Cardiac septum (tissue), 1 donor: ENCODE measurements at places on chromosomes 4 and X. TPM values are rescaled to one million over a fixed set of nuclear protein-coding genes. Genes with fewer than 3 reads are reported as not detected.

Gene OTC
- not detected for total RNA-seq

Gene CC2D2A
- 9.0 TPM for total RNA-seq

Gene TNMD
- total RNA-seq: 2.6 TPM

Gene LEF1
- 4.5 TPM for total RNA-seq

Gene KLKB1
- 0.89 TPM for total RNA-seq

Gene GUCY2F
- not detected for total RNA-seq

Gene JAKMIP1
- total RNA-seq: not detected

Gene NAP1L2
- 10.7 TPM for total RNA-seq

Gene PNMA5
- total RNA-seq: not detected

Gene SPANXA1
- not detected for total RNA-seq

- DNase-seq: no peak
These were observed 56.1 kb downstream of the TSPAN5 start for GRCh38 chr4:98602270-98602669.

- no peak for DNase-seq
These were observed 8.0 kb downstream of the SUPT20HL2 start for GRCh38 chrX:24305905-24306304.

GRCh38 chrX:125404667-125405160 is 85.0 kb downstream of the TEX13C start:
- no peak for DNase-seq

DNA sequence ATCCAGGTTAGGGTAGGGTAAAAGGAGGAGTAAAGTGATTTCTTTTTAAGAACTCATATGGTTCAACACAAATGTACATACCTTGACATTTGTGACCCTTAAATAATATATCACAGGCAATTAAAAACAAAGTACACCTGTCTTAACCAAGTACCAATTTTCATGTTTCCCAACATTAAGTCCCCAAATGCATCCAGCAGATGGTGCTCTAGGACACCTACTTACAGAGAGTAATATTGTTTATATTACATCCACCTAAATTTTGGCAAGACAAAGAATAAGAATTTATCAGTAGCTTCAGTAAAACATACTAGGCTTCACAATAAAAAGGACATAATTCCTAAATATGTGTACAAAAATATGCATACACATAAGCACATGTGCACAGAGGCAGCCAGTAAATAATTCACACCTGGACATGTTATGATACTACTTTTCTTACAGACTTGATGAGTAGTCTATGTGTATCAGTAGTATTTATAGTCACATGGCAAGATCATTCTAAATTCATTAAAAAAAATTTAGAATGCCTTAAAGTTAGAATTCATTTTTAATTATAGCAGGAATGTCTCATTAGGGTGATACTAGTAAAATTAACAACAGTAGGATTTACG is 219.7 kb downstream of the DCLK2 start:
- DNase-seq: no peak

GRCh38 chr4:149441338-149441737 is 374.3 kb downstream of the IQCM start:
- no peak for DNase-seq

- DNase-seq: no peak
These were observed 97.1 kb downstream of the ENOX2 start for GRCh38 chrX:130805903-130806302.

DNA sequence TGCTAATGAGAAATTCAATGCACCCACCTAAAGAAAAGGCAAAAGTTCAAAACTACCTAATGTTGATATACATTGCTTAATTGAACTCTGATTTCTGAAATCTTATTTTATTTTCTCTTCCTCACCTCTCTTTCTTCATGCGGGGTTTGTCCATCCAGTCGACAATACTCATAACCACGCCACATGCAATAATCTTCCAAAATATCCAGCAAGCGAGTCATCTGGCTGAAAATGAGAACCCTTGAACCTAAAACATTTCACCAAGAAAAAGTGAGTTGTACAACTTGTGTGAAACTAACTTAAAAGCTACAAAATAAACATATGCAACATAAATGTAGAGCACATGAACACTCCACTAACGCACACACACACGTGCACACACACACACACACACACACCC is 26.7 kb downstream of the SMARCA1 start:
- DNase-seq: no peak

DNA sequence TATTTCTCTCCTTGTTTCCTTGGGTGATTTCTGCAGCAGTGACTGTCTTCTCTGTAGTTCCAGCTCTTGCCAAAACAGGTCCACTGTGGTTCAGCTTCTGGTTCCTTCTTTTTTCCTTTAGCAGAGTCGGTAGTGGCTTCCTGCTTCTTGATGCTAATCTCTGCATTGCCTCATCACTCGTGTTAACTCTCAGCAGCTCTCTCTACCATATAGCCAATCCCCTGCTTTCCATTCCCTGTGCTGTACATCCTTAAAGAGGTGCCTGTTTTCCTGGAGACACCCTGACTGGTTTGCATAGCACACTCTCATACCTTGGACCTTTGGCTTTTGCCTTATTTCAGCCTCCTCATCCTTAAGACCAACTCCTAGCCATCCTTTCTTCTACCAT is 191.2 kb upstream of the LNX1 start:
- DNase-seq: no peak

GRCh38 chr4:147576084-147576483 is 41.1 kb upstream of the TMEM184C start:
- DNase-seq: no peak

DNA sequence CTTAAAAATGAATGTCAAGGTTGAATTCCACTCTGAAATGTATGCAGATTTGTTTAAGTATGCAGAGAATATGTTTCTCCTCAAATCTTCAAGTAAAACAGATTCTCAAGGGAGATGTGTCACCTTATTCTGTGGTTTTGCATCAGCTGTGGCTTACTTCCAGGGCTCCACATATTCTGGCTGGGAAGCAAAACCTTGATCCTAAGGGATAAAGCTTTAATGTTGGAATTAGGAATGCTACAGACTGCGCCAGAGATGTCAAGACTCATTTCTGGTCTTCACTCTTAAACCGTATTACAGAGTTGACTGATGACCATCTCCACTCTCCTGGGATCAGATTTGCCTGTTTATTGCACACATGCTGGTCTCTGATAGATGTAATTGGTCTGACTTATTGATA is 143.9 kb upstream of the DIPK2B start:
- no peak for DNase-seq

GRCh38 chrX:15913146-15913545 is 58.5 kb upstream of the AP1S2 start:
- no peak for DNase-seq

DNA sequence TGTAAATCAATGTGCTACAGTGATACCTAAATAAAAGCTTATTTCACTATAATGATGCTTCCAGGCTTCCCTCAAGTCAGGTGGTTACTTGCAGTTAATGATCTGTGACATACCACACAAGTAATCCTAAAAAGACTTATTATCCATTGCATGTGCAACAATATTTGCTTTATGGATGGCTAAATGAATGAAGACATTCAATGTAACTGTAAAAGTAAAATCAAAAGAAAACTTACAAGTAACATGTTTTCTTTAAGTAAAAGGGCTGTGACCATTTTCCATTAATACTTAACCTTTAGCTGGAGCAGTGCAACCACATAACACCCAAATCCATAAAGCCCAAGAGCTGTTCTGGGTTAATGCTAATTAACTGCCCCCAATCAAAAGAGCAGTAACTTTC is 42.6 kb downstream of the RAB28 start:
- no peak for DNase-seq

- no peak for DNase-seq
These were observed 174.6 kb downstream of the PRR32 start for GRCh38 chrX:126994032-126994600.

GRCh38 chr4:173259310-173259709 is 74.8 kb downstream of the HMGB2 start:
- DNase-seq: no peak

DNA sequence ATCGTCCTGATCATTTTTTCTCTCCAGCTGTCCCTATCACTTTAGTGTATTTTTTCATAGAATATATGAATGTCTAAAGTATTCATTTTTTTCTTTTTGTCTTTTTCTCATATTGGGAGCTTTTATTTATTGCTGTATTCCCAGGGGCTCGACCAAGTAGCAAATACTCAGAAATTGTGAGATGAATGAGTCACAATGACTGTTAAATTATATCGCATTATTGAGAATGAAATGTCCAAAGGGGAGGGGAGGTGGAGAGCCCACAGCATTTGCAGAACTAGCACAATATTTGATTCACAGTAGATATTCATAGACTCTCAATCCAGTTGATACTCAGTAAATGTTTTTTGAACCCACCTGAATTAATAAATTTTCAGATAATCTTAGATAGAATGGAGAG is 543.6 kb upstream of the FAM241A start:
- no peak for DNase-seq

GRCh38 chr4:6417516-6418050 is 54.8 kb downstream of the PPP2R2C start:
- no peak for DNase-seq

DNA sequence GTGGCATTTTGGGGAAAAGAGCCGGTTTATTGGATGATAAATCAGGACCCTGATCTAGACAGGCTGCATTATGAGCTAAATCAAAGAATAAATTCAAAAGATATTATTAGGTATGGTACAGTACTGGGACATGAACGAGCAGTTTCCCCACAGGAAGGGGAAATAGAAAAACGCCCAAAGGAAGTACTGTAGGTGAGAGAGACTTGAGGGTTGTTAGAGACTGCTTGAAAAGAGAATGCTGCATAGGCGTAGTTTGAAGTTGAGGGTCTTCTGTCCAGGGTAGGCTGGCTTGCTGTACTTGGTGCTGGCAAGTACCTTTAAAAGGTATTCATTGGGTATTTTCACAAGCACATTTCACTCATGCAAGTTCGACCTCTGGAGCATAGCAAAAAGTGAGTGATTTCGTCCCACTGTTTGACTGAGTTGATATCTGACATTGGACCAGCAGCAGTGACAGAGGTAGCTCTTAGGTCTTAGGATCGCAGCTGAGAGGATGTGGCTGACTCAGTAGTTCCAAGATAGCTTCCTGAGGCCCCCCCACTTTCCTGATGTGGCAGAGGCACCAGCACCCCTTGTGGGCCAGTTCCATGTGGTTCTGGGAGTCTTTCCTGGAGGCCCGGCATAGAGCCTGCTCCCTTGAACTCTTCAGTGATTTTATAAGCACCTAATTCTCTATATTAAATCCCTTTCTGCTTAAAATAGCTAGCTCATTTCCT is 64.3 kb downstream of the TMEM131L start:
- DNase-seq: no peak

GRCh38 chr4:107793996-107794395 is 30.7 kb upstream of the SGMS2 start:
- DNase-seq: no peak

GRCh38 chr4:150720973-150721518 is 139.1 kb downstream of the MAB21L2 start:
- DNase-seq: no peak

GRCh38 chr4:27350161-27350560 is 489.5 kb downstream of the STIM2 start:
- DNase-seq: no peak

- no peak for DNase-seq
These were observed 3.5 kb upstream of the HTR2C start for GRCh38 chrX:114580336-114580735.

- DNase-seq: no peak
These were observed 34.8 kb downstream of the DOCK11 start for GRCh38 chrX:118530219-118530911.

DNA sequence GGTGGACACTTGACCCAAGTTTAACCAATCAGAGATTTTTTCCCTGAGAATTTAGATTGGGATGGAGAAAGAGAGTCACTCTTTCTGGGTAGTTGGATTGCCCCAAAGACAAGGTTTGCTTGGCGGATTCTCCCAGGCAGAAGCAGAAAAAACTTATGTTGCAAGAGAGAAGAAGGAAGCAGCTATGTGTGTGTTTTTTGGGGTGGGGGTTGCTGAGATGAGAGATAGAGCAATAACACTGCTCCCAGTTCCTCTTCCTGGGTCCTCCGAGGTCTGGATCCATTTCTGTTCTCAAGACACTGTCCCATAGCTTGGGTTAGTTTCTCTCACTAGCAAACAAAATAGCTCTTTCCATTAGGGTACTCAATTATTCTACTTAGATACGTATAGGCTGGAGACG is 222.1 kb downstream of the STIM2 start:
- no peak for DNase-seq

DNA sequence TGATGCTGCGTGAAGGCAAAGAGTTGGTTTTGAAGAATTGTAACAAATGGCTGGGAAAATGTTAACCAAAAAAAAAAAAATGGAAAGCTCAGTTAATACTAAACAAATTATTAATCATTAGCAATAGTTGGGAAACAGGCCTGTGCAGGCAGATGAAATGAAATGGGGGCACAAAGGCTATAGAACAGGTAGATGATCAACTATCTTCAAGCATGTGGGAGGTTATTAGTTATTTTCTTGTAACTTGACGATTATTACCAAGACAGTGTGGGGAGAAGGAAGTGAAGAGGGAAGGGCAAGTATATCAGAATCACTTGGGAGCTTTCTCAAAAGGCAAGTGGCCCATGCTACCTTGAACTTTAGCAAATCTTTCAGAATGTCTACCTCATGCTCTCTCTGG is 351.9 kb downstream of the BCOR start:
- DNase-seq: no peak

- no peak for DNase-seq
These were observed 10.4 kb downstream of the AFP start for GRCh38 chr4:73446336-73446938.

GRCh38 chr4:175813204-175813603 is 1.1 kb upstream of the GPM6A start:
- DNase-seq: no peak

DNA sequence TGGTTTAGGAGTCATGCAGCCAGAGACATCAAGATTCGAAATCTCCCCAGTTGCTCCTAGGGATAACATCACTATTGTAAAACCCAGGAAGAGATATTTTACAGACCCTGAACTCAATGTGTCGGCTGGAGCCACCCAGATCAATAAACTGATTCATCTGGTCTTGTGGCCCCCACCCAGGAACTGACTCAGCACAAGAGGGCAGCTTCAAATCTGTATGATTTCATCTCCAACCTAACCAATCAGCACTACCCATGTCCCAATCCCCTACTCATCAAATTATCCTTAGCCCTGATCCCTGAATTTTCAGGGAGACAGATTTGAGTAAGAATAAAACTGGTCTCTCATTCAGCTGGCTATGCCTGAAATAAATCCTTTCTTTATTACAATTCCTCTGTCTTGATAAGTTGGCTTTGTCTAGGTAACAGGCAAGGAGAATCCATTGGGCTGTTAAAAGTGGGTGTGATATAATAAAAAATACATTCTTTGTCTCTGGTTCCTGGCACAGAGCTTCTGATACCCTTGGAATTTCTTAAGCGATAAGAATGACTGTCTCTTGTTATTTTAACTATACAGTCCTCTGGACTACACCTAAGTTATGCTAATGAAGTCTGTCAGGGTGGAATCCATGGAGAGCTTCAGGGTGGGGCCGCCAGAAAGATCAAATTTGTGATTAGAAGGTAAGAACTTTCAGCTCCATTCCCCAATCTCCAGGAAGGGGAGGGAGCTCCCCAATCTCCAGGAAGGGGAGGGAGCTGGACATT is 44.3 kb upstream of the TNIP3 start:
- DNase-seq: no peak

GRCh38 chr4:6538111-6538510 is 36.9 kb upstream of the MAN2B2 start:
- no peak for DNase-seq
